ENCODE measurements at places on chromosomes 3 and 15.

GRCh38 chr3:127325629-127325961, 37.7 kb upstream of the PRR20G start:
- no peak for DNase-seq

DNA sequence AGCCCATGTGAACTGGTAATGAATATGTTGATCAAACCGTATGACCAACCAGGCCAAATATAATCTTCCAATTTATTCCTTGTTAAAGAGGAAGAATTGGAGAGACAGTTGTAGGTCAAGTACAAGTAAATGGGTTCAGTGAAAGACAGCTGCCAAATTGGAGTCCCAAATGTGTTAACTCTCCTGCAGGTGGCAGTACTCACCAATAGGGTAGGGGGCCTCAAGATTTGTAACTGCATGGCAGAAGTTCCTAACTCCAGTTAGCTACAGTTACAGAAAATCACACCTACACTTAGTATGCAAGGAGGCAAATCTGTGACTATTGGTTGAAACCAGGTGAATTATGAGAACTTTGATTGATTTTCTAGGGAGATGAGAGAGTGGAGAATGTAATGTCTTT, 278.0 kb downstream of the ZBBX start:
- DNase-seq: no peak

GRCh38 chr3:194964809-194965208, 279.1 kb downstream of the FAM43A start:
- DNase-seq: no peak

DNA sequence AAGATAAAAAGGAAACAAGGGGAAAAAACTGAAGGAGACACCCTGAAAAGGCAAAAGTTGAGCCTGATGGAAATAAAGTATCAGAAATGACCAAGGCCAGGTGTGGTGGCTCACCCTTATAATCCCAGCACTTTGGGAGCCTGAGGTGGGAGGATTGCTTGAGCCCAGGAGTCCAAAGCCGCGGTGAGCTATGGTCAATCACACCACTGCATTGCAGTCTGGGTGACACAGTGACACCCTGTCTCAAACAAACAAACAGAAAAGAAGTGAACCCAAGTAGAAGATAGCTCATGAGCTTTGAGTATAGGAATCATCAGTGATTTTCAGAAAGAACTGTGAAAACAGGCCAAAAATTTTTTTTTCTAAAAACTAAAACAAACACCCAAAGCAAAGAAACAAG, 26.4 kb upstream of the TBC1D23 start:
- no peak for DNase-seq
